ENCODE measurements at places on chromosomes 1 and 21. TPM values are rescaled to one million over a fixed set of nuclear protein-coding genes. Genes with fewer than 3 reads are reported as not detected.

SYTL1 gene
- total RNA-seq: 0.22 TPM

EFCAB7 gene
- 5.4 TPM for total RNA-seq

CCDC30 gene
- total RNA-seq: 0.13 TPM

TNNI3K gene
- not detected for total RNA-seq

PLA2G2D gene
- total RNA-seq: not detected

- H3K4me3 ChIP-seq: peak within 1 kb of the TSS; percentile 97
- DNase-seq: peak; percentile 91
- H3K27me3 ChIP-seq: no peaks in the 10 kb centered on the region
- H3K4me1 ChIP-seq: peaks cover 17% of the 10 kb centered on the region
- peak within 1 kb of the TSS; percentile 99 for H3K27ac ChIP-seq
Measured at GRCh38 chr1:1615256-1616044, at the start of gene MIB2. Gene MIB2 (plus strand): TSS chr1:1615500. CDS start chr1:1623453, 7,953 bp downstream.

GRCh38 chr1:19123837-19124236 is 86.2 kb downstream of the UBR4 start:
- no peaks in the 10 kb centered on the region for H3K27me3 ChIP-seq
- DNase-seq: peak; percentile 19
- H3K36me3 ChIP-seq: peaks cover 100% of the 10 kb centered on the region
- no peak overlapping the region for H3K4me3 ChIP-seq
- H3K4me1 ChIP-seq: no peaks in the 10 kb centered on the region

DNA sequence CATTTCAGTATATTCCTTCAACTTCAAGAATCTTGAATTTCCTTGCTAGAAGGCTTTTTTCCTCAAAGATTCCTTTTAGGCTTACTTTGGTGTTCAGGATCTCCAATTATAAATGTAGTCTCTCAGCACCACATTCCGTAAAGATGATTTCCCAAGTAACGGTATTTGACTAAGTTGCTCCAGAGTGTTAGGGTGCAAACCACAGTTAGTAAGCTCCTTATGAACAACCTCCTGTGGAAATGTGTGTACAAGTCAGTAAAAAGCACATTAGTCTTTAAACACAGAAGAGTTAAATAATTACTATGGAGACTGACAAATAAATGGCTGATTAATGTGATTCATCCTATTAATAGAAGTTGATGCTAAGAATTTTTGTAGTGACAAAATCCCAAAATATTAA is 10.3 kb downstream of the DONSON start:
- no peak overlapping the region for H3K4me3 ChIP-seq
- H3K27me3 ChIP-seq: no peaks in the 10 kb centered on the region
- DNase-seq: no peak
- no peaks in the 10 kb centered on the region for H3K4me1 ChIP-seq
- H3K36me3 ChIP-seq: peaks cover 87% of the 10 kb centered on the region

DNA sequence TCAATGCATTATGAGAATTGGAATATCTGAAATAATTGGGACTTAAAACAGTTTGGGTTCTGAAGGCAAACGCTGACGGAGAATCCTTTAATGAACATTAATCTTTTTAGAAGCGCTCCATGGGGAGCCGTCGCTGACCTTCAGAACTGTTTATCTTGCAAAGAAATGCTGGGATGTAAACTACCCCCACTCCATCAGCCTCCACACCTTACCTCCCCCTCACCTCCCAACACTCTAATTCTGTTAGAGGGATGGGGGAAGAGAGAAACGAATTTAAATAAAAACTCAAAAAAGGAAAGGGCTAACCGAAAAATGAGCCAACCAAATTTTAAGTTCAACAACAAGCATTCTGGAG is 44.1 kb upstream of the DNAJC6 start:
- no peaks in the 10 kb centered on the region for H3K36me3 ChIP-seq
- 0 out of 2 replicates have a peak, but pooled peaks cover 10% of the 10 kb centered on the region for H3K27me3 ChIP-seq
- no peaks in the 10 kb centered on the region for H3K4me1 ChIP-seq
- no peak overlapping the region for H3K4me3 ChIP-seq

- DNase-seq: no peak
- H3K4me1 ChIP-seq: no peaks in the 10 kb centered on the region
- no peak overlapping the region for H3K27ac ChIP-seq
- H3K27me3 ChIP-seq: no peaks in the 10 kb centered on the region
- H3K36me3 ChIP-seq: no peaks in the 10 kb centered on the region
Measured at GRCh38 chr1:181423301-181423918, 59.9 kb upstream of the CACNA1E start.

GRCh38 chr1:12001996-12002493 is 17.3 kb upstream of the MIIP start:
- no peak overlapping the region for H3K4me3 ChIP-seq
- peaks cover 96% of the 10 kb centered on the region for H3K36me3 ChIP-seq
- H3K27me3 ChIP-seq: no peaks in the 10 kb centered on the region
- no peaks in the 10 kb centered on the region for H3K4me1 ChIP-seq
- DNase-seq: no peak
- no peak overlapping the region for H3K27ac ChIP-seq

DNA sequence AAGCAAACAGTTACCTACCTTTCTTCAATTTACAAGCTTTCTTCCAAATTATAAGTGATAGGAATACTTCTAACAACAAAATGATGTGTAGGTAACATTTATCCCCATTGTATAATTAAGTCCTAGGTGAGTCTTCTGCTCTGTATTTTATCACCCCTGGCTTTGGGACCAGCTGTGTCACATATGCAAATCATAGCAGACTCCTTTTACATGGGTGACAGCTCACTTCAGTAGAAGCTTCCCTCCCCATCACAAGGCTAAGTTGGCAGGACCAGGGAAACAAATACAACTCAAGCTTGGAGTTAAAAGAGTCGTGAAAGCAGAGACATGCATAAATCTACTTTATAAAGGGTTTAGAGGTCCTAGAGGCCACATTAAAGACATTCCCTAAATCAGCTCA is 121.1 kb upstream of the RUNX1 start:
- no peak for DNase-seq
- H3K4me3 ChIP-seq: no peak overlapping the region
- H3K27ac ChIP-seq: no peak overlapping the region
- no peaks in the 10 kb centered on the region for H3K27me3 ChIP-seq
- H3K4me1 ChIP-seq: no peaks in the 10 kb centered on the region

DNA sequence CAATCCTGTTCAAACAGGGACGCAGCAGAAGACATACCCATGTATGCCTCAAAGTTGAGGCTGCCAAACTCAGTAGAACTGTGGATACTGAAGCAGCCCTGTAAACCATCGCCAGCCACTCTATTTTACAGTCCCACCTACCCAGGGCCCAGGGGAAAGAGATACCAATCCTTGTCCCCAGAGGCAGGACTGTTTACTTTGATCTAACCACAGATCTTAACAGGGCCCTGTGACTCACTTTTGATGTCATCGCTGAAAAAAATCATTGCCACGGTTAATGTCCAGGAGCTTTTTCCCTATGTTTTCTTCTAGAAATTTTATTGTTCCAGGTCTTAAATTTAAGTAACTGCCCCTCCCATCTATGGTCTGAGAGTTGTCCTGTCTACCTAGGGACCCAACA is 538.4 kb upstream of the NCAM2 start:
- no peak overlapping the region for H3K27ac ChIP-seq
- no peaks in the 10 kb centered on the region for H3K4me1 ChIP-seq
- no peaks in the 10 kb centered on the region for H3K27me3 ChIP-seq
- H3K36me3 ChIP-seq: no peaks in the 10 kb centered on the region
- DNase-seq: no peak
- no peak overlapping the region for H3K4me3 ChIP-seq

DNA sequence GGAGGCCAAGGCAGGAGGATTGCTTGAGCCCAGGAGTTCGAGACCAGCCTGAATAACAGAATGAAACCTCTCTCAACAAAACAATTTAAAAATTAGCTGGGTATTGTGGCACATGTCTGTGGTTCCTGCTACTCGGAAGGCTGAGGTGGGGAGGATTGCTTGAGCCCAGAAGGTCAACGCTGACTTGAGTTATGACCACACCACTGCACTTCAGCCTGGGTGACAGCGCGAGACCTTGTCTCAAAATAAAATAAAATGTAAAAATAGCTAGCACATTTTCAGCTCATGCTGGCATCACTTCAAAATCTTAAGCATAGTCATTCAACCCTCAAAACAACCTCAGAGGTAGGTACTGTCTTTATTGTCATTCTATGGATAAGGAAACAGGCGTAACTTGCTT is 6.4 kb downstream of the JAK1 start:
- DNase-seq: no peak
- H3K4me1 ChIP-seq: peaks cover 3% of the 10 kb centered on the region
- H3K27me3 ChIP-seq: no peaks in the 10 kb centered on the region
- no peaks in the 10 kb centered on the region for H3K36me3 ChIP-seq

DNA sequence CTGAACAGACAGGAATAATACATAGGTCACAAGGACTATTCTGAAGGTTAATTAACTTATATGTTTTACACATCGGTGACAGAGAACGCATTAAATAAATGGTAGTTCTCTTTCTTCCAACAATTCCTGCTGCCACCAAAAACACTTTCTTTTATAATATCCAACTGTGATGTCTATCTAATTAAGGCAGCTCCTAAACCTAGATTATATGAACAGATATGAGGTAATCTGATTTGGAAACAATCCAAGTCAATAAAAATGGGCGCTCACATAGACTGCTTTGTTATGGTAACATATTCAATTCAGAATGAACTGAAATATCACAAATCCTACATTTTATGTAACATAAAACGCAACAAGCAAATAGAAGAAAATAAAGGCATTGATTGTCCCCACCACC is 16.0 kb downstream of the CYYR1 start:
- H3K4me3 ChIP-seq: no peak overlapping the region
- H3K4me1 ChIP-seq: no peaks in the 10 kb centered on the region
- no peak overlapping the region for H3K27ac ChIP-seq
- no peaks in the 10 kb centered on the region for H3K36me3 ChIP-seq
- DNase-seq: no peak

DNA sequence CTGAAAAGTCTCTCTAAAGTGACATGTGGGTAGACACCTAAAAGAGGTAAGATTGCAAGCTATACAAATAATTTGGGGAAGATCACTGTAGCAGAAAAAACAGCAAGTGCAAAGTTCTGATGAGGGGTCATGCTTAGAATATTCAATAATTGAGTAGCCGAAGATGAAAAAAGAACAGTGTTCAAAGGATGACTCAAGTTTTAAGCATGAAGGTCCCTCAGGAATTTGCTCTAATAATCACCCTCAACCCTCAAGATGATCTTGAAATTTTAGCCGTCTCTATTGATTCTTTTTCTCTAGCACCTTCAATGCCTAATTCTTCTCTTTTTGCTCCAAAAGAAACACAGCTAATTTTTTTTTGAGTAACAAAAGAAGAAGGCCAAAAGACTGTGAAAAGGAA is 190.6 kb upstream of the ZNHIT6 start:
- no peak overlapping the region for H3K27ac ChIP-seq
- H3K36me3 ChIP-seq: no peaks in the 10 kb centered on the region
- H3K4me3 ChIP-seq: no peak overlapping the region
- H3K27me3 ChIP-seq: no peaks in the 10 kb centered on the region
- no peaks in the 10 kb centered on the region for H3K4me1 ChIP-seq
- no peak for DNase-seq

GRCh38 chr1:109783436-109783835 is 19.7 kb upstream of the EPS8L3 start:
- DNase-seq: peak; percentile 87
- no peaks in the 10 kb centered on the region for H3K36me3 ChIP-seq
- peaks cover 48% of the 10 kb centered on the region for H3K4me1 ChIP-seq
- peak overlapping the region; percentile 88 for H3K27ac ChIP-seq

DNA sequence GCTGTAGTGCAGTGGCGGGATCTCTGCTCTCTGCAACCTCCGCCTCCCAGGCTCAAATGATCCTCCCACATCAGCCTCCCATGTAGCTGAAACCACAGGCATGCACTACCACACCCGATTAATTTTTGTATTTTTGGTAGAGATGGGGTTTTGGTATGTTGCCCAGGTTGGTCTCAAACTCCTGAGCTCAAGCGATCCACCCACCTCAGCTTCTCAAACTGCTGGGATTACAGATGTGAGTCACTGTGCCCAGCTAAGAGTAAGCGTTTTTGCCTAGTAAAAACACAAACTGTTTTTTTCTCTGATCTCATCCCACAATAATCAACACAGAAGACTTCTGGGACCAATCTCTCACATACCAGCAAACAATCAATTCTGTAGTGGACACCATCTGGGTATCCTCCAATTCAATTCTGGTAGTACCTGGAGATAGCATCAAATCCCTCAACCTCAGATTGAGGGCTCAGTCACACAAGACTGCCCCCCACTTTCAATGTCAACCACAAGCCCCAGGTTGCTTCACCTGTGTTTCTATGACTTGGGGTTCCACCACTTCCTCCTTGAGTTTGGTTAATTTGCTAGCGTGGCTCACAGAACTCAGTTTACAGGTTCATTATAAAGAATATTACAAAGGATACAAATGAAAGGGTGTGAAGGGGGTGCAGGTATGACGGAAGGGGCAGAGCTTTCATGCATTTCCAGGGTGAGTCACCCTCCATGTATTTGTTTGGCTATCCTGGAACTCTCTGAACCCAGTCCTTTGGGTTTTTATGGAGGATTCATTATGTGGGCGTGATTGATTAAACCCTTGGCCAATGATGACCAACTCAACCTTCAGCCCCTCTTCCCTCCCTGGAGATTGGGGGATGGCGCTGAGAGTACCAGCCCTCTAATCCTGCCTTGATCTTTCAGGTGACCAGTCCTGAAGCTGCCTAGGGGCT is 40.0 kb upstream of the RHOU start:
- H3K4me3 ChIP-seq: no peak overlapping the region
- H3K27me3 ChIP-seq: no peaks in the 10 kb centered on the region
- H3K36me3 ChIP-seq: no peaks in the 10 kb centered on the region
- peaks cover 6% of the 10 kb centered on the region for H3K4me1 ChIP-seq
- H3K27ac ChIP-seq: no peak overlapping the region

GRCh38 chr1:10968411-10968826 is 44.0 kb upstream of the TARDBP start:
- H3K27me3 ChIP-seq: peaks cover 13% of the 10 kb centered on the region
- no peaks in the 10 kb centered on the region for H3K36me3 ChIP-seq
- DNase-seq: no peak
- H3K4me3 ChIP-seq: peak overlapping the region; percentile 6
- H3K27ac ChIP-seq: no peak overlapping the region
- H3K4me1 ChIP-seq: no peaks in the 10 kb centered on the region

GRCh38 chr1:163273766-163274441 is 47.9 kb upstream of the NUF2 start:
- H3K4me1 ChIP-seq: no peaks in the 10 kb centered on the region
- no peak overlapping the region for H3K27ac ChIP-seq
- no peaks in the 10 kb centered on the region for H3K36me3 ChIP-seq
- no peak for DNase-seq
- no peak overlapping the region for H3K4me3 ChIP-seq

DNA sequence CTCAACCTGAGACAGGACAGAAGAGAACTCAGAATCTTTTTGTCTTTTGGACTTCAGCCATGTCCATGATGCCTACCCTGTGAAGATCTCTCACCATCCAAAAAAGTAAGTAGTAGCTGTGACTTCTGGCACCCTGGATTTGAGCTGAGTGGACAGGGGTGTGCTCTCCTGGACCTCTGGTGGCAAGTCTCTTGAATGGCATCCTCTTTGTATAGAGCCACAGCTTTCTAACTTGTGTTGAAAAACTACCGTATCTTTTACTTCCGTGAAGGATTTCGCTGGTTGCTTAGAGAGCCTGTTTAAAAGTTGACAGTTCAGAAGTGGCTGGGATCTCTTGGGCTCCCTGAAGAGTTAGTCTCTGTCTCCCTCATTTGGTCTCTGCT is 1.8 kb downstream of the MFN2 start:
- no peak for DNase-seq
- H3K27ac ChIP-seq: no peak overlapping the region
- H3K4me3 ChIP-seq: no peak overlapping the region
- peaks cover 16% of the 10 kb centered on the region for H3K4me1 ChIP-seq
- peaks cover 57% of the 10 kb centered on the region for H3K36me3 ChIP-seq

- no peaks in the 10 kb centered on the region for H3K27me3 ChIP-seq
- DNase-seq: no peak
- H3K4me1 ChIP-seq: no peaks in the 10 kb centered on the region
- H3K36me3 ChIP-seq: no peaks in the 10 kb centered on the region
- no peak overlapping the region for H3K27ac ChIP-seq
Measured at GRCh38 chr1:67214420-67215174, 48.3 kb downstream of the IL23R start.

All from SJSA1 (cell line).